Esophagus squamous epithelium (tissue), 5 donors: ENCODE measurements at places on chromosomes 4 and X.
A peak's percentile ranks its signal among the peaks of the same experiment; 100 is the strongest.

DNA sequence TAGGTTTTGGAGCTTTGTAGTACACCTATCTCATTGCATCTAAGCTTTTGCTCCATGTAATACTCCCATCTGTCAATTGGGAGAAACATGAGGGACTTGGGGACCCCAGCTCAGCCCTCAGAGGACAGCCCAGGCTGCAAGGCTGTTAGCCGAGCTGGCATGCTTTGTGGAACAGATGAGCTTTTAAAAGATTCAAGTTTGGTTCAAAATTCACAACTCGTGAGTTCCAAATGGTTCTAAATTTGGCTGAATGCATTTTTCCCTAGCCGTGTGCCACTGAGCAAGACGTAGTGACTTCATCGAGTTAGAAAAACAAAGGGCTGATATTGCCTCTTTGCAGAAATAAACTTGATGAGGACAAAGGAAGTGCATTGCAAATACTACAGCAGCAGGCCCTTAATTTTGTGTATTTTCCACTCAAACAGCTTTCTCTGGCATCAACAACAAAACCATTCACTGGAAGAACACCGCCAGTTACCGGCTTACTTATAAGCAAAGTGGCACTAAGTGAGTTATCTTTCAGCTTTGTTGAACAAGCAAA is 165.0 kb upstream of the HS3ST1 start:
- H3K36me3 ChIP-seq: no peaks in the 10 kb centered on the region
- no peak overlapping the region for H3K27ac ChIP-seq
- H3K27me3 ChIP-seq: no peaks in the 10 kb centered on the region
- DNase-seq: no peak
- H3K4me1 ChIP-seq: peaks cover 4% of the 10 kb centered on the region

- DNase-seq: no peak
- peak overlapping the region; percentile 31 for H3K27ac ChIP-seq
- peaks cover 5% of the 10 kb centered on the region for H3K4me1 ChIP-seq
- H3K4me3 ChIP-seq: no peak overlapping the region
Measured at GRCh38 chrX:13764765-13765164, 30.2 kb downstream of the OFD1 start.

- H3K27me3 ChIP-seq: no peaks in the 10 kb centered on the region
- H3K27ac ChIP-seq: no peak overlapping the region
- DNase-seq: no peak
- H3K4me1 ChIP-seq: no peaks in the 10 kb centered on the region
- no peaks in the 10 kb centered on the region for H3K36me3 ChIP-seq
Measured at GRCh38 chr4:66489783-66490452, 819.6 kb upstream of the EPHA5 start.

DNA sequence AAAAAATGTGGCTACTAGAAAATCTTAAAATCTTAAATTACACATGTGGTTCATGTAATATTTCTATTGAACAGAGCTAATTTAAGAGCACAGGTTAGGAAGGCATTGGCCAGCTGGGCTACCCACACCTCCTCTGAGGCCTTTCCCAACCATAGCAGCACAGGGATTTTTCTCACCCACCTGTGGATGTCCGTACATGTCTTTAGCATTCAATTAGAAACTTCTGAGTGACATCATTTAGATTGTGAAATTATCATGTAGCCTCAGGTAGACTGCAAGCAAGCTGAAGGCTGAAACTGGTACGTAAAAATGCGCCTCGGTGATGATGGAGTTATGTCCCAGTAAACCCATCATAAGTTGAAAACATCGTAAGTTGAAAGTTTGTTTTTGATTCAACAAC is 31.2 kb downstream of the SCARB2 start:
- no peak overlapping the region for H3K4me3 ChIP-seq
- no peaks in the 10 kb centered on the region for H3K36me3 ChIP-seq
- H3K27ac ChIP-seq: no peak overlapping the region
- H3K4me1 ChIP-seq: no peaks in the 10 kb centered on the region
- H3K27me3 ChIP-seq: no peaks in the 10 kb centered on the region

DNA sequence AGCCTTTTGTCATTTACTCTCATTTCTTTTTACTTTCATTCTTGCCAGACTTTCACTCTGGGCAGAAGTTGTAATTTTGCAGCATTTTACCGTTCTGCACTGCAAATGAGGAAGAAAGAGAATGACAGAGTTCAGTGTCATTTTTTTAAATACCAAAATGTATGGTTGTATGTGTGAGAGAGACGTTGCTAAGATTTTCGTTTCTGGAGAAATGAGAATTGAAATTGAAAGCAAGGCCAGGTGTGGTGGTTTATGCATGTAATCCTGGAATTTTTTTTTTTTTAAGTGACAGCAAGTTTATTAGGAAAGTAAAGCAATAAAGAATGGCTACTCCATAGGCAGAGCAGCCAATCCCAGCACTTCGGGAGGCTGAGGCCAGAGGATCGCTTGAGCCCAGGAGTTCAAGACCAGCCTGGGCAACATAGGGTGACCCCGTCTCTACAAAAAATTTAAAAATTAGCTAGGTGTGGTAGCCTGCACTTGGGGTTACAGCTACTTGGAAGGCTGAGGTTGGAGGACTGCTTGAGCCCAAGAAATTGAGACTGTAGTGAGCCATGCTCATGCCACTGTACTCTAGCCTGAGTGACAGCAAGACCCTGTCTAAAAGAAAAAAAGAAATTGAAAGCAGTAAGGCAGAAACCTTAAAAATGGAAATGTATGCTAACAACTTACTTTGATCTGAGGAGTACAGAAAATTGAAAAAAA is 12.9 kb downstream of the DCK start:
- no peak overlapping the region for H3K27ac ChIP-seq
- no peaks in the 10 kb centered on the region for H3K27me3 ChIP-seq
- no peaks in the 10 kb centered on the region for H3K4me1 ChIP-seq
- DNase-seq: no peak
- H3K4me3 ChIP-seq: no peak overlapping the region

DNA sequence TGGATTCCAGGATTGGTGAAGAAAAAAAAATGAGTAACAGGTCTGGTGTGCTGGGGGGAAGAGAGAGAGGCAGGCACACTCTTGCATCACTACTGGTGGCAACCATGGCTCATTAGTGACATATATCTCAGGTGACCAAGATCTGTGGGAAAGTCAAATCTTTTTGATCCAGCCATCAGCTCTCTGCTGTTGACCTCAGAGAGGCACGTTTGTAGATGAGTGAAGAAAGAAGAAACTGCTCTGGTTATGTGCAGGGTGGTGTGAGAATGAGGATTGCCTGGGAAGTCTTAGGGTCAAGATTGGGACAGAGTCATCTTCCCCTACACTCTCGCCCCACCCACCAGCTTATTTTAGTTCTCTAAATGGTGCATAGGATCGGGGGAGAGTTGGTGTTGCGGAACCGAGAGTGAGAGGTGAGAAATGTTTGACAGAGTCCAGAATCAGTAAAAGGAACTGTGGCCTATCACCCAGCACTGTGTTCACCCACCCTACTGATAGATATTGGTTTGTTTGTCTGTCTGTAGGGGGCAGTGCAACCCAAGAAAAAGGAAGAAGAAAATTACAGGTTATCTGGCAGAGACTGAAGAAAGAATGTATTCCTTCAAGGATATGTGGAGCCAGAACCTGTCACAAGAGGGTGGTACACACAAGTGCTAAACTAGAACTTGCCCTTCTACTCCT is 21.9 kb downstream of the ARMCX6 start:
- H3K27me3 ChIP-seq: no peaks in the 10 kb centered on the region
- H3K4me3 ChIP-seq: no peak overlapping the region
- no peaks in the 10 kb centered on the region for H3K4me1 ChIP-seq
- H3K27ac ChIP-seq: no peak overlapping the region
- H3K36me3 ChIP-seq: no peaks in the 10 kb centered on the region

DNA sequence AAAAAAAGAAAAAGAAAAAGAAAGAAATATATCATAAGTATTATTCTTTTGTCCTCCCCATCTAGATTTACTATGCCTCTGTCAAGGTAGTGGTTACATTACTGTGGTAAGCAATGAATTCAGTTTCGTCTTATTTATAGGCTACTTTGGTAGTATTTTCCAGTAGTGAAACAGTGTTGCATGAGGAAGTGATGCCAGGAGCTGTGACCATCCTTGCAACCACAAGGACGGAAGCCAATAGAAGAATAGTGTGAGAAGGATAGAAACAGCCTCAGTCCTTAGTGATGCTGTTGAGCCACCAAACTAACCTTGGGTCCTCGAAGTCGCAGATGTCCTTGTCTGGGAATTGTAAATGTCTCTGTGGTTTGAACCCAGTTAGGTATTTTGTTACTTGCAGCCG is 328.5 kb downstream of the PPP3CA start:
- no peaks in the 10 kb centered on the region for H3K36me3 ChIP-seq
- peaks cover 15% of the 10 kb centered on the region for H3K4me1 ChIP-seq
- DNase-seq: no peak

DNA sequence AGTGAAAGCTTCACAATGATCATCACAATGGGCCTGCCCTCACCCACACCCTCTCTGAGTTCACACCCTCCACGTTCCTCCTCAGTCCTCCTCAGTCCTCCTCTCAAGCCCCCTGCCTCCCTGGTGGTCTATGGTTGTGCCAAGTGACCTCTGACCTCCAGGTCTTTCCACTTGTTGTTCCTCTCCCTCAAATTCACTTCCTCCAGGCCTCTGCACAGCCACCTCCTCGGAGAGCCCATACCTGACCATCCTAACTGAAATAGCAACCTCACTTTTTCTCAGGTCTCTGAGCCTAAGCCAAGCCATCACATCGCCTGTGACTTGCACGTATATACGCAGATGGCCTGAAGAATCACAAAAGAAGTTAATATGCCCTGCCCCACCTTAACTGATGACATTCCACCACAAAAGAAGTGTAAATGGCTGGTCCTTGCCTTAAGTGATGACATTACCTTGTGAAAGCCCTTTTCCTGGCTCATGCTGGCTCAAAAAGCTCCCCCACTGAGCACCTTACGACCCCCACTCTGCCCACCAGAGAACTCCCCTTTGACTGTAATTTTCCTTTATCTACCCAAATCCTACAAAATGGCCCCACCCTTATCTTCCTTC is 293.4 kb upstream of the TENM3 start:
- no peaks in the 10 kb centered on the region for H3K4me1 ChIP-seq
- H3K4me3 ChIP-seq: no peak overlapping the region
- no peak overlapping the region for H3K27ac ChIP-seq
- H3K36me3 ChIP-seq: no peaks in the 10 kb centered on the region
- DNase-seq: no peak

DNA sequence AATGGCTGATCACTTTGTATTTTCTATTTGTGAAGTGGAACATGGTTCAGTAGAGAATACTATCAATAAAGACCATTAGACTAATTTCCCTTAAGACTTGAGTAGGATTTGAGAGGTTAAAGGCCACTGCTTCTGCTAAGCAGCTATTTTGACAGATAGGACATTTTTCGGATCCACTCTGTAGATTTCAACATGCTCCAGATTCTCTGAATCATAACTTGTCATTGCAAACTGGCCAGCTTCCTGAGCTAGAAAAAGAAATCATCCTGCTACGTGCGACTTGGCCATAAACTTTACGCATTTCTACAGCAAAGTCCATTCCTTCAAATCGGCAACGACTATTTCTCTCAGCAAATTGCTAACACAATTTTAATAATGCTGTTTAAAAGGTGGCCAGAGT is 55.2 kb downstream of the MGST2 start:
- no peak overlapping the region for H3K27ac ChIP-seq
- no peak overlapping the region for H3K4me3 ChIP-seq
- peaks cover 13% of the 10 kb centered on the region for H3K36me3 ChIP-seq
- no peak for DNase-seq

DNA sequence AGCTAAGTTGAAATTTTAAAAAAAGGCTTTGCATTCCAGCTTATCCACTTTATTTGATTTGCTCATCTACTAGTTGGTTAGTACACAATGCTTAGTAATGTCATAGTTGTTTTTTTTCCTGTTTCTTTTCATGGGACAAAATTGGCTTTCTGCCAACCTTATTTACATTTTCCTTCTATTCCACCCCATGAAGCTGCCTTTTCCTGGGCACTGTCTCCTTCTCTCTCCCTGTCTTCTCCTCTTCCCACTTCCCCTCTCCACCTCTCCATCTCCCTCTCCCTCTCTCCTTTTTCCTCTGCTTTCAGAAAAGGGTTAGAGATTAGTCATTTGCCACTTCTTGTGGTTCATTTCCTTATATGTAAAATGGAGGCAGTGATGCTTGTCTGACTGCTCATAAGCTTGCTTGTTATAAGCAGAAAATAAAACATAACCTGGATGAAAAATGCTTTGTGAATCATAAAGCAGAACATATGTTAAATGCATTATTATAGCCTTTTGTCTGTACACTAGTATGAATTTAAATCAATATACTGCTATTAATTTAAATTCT is 181.9 kb downstream of the CEP135 start:
- DNase-seq: no peak
- no peak overlapping the region for H3K27ac ChIP-seq
- peaks cover 29% of the 10 kb centered on the region for H3K4me1 ChIP-seq
- H3K36me3 ChIP-seq: no peaks in the 10 kb centered on the region
- H3K4me3 ChIP-seq: no peak overlapping the region
- H3K27me3 ChIP-seq: no peaks in the 10 kb centered on the region

DNA sequence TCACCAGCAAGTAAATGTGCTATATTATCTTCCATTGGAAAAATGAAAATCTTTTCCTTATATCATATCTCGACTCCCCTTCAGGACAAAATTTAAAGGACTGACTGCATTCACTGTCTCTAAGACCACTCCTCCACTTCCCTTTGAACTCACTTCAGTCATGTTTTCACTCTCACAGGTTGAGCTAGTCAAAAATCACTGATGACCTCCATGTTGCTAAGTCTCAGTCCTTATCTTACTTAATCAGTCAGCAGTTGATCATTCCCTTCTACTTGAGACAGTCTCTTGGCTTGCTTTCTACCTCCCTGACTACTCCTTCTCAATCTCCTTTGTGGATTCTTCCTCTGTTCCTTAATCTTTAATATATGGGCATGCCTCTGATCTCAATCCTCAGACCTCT is 117.0 kb upstream of the LSM6 start:
- no peak overlapping the region for H3K27ac ChIP-seq
- H3K4me1 ChIP-seq: no peaks in the 10 kb centered on the region
- peaks cover 8% of the 10 kb centered on the region for H3K27me3 ChIP-seq
- no peaks in the 10 kb centered on the region for H3K36me3 ChIP-seq
- no peak overlapping the region for H3K4me3 ChIP-seq

DNA sequence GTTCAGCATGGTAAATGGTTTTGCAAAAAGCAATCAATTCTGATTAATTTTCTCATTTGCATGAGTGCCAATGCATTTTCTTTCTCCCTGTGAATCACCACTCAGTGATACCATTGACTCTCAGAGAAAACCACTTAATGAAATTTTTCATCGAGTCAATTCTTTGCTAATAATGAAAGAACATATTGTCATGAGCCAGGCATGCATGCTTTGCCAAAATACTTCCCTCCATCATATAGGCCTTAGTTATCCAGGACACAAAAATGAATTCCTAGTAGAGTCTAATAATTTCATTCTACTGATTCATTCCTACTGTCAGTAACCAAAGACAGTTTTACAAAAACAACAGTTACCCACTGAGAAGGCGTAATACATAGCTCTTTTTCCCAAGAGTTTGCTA is 680.0 kb downstream of the TRIML1 start:
- no peaks in the 10 kb centered on the region for H3K27me3 ChIP-seq
- H3K4me3 ChIP-seq: no peak overlapping the region
